Right ventricle myocardium inferior (tissue), 1 donor: ENCODE measurements at places on chromosomes 1 and 21. TPM values are rescaled to one million over a fixed set of nuclear protein-coding genes. Genes with fewer than 3 reads are reported as not detected.

Gene TXNDC12
- total RNA-seq, result 21.2 TPM

Gene UBE2U
- 0.95 TPM for total RNA-seq

DNA sequence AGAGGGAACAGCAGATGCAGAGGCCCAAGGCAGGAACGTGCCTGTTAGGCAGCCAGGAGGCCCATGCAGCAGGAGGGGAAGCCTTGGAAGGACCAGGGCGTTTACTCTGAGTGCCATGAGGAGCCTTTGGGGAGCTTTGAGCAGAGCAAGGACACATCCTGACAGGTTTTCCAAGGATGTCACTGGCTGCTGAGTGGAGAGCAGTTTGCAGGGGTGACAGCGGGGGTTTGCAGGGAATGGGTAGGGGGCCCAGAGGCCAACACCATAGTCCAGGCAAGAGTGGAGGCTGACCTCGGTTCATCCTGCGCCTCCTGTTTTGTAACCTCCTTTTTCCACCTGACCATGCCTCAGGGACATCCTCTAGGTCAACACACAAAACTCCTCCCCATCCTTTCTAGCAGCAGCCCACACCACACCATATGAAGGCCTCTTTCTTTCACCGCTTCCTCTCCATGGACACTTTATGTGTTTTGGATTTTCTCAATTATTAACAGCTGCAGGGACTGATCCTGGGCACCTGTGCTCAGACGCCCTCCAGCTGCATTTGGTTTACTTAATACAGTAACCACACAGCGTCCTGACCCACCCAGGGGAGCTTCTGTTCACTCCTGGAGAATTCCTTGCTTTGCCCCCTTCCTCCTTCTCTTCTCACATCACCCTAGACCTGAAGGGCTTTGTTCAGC lies 528.5 kb downstream of the MATN1 start:
- DNase-seq, result no peak

DNA sequence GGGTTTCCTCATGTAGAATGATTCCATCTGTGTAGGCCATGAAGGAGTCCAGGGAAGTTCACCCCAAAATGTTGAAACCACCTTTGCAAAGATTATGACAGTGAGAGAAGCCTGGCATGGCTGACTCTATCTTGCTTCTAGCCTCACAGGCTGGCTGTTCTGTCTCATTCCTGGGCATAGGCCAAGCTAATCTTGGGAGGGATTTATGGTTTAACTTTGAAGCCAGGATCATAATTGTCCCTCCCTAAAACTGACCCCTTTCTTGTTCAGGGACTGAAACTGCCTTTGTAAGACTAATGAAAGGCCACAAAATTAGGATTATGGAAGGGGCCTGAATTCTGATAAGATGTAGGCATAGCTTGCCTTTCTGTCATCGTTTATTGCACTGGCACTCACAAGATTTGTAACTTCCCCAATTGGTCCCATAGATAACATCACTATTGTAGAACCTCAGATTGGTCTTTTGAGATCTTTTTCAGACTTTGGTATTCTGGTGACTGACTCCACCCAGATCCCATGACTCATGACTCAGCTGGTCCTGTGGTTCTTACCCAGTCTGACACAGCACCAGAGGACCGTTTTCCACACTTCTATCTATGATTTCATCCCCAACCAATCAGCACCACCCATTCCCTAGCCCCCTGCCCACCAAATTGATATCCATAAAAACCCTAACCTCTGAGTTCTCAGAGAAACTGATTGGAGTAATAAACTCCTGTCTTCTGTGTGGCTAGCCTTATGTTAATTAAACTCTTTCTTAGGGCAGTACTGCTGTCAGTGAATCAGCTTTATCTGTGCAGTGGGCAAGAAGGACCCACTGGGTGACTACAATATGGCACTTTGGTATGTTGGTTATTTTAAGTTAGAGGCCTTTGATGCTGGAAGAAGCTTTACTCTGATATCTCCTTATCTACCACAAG lies 13.6 kb upstream of the LAMTOR5 start:
- no peak for DNase-seq

Gene CACNA1S
- not detected for total RNA-seq

GRCh38 chr21:36698981-36699545 lies at the start of gene SIM2:
SIM2 (plus strand) TSS chr21:36699115; CDS start chr21:36699747, 632 bp downstream.
- no peak for DNase-seq

GRCh38 chr1:211714154-211714553 lies 38.7 kb upstream of the NEK2 start:
- no peak for DNase-seq

Gene HSPB7
- 4,074 TPM for total RNA-seq

Gene BARHL2
- total RNA-seq, result not detected

Gene PLPPR5
- total RNA-seq, result not detected

Gene CORT
- 0.32 TPM for total RNA-seq

Gene HSF2BP
- total RNA-seq, result not detected

DNA sequence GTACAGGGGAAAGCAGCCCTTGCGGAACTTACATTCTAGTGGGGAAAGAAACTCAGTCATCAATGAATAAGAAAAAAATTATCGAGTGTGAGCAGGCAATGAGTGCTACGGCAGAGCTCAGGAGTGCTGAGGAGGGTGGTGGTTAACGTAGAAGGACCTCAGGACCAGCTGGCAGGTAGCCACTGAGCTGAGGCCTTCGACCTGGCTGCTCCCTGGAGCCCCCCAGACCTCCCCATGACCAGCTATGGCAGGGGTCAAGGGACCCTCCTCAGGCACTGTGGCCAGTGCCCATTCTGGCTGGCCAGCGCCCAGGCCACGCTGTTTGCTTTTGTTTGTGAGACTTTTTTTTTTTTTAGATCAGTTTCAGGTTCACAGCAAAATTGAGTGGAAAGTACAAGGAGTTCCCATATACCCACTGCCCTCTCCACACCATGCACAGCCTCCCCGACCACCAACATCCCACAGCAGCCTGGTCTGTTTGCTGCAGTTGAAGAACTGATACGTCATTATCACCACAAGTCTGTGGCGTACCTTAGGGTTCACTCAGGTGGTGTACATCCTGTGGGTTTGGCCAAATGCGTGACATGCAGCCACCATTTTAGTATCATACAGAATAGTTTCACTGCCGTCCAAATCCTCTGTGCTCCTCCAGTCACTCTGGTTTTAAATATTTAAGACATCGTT lies 11.8 kb upstream of the TTC22 start:
- no peak for DNase-seq

DNA sequence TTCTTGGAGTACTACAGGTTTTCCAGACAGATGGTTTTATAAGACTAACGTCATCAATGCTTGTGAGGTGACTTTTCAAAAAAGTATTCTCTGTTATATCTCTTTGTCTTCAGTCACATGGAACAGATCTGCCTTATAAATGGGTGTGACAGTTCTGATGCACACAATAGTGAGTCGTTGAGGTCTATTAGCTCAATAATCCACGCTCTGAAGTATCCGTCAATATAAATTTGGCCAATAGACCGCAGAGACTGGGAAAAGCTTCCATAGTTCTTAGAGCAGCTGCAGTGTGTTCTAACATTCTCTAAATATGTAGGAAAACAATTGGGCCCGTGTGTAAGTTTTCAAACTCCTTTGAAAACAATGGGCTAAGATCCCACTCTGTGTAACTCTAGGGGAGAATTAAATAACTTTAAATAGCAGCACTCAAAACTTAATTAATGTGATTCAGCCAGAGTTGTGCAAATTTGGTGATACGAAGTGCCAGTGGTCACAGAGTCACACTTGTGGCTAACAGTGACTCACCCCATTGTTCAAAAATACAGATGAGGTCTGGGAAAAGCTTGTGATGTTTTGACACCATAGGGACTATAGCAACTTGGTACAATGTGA lies 316.0 kb downstream of the LMO4 start:
- DNase-seq, result no peak

DNA sequence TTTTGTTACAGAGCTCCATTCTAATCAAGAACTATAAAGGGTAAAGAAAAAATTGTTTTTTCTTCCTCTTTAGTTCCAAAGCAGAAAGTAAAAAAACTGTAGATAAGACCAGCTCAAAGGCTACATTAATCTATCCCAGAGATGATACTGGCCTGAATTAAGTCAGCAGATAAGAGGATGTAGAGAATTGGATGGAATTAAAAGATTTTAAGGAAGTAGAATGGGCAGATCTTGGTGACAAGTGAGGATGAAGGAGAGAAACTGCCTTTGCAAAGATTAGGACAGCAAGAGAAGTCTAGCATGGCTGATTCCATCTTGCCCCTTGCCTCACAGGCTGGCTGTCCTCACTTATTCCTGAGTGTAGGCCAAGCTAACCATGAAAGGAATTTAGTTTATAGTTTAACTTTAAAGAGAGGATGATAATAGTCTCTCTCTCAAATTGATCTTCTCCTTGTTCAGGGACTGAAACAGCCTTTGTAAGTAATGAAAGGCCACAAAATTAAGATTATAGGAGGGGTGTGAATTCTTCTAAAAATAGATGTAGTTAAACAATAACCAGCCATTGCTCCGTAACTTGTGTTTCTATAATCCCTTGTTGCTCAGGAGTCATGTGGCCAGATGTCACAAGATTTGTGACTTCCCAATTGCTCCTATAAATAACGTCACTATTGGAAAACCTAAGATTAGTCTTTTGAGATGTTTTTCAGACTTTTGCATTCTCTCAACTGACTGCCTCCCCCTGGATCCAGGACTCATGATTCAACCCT lies 265.0 kb upstream of the USP24 start:
- no peak for DNase-seq

Gene S100A7
- total RNA-seq, result not detected

Gene USH2A
- total RNA-seq, result 1.3 TPM

Gene HMCN1
- 7.6 TPM for total RNA-seq

Gene NBPF20
- total RNA-seq, result 0.57 TPM

GRCh38 chr1:69223156-69223555 lies 344.6 kb upstream of the LRRC7 start:
- DNase-seq, result no peak

DNA sequence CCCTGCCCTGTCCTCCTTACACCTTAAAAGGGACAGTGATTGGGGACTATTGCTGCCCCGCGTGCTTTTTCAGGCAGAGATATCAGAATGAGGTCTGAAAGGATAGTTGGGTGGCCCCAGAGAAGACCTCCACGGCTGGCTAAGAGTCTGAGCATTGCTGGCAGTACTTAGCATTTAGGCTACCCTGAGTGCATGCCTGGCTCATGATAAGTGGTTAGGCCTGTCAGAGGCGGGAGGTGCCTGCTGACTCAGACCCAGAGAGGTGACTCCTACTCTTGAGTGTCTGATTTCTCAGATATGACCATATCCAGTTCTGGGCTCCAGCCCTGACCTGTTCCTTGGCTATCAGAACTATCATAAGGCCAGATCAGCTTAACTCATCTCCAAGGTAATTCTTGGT lies 213.7 kb downstream of the PBX1 start:
- no peak for DNase-seq
